ENCODE measurements at places on chromosomes 4 and X.

- DNase-seq: no peak
Observed at GRCh38 chr4:176641237-176641636, 151.5 kb downstream of the VEGFC start.

- DNase-seq: no peak
Observed at GRCh38 chrX:15816438-15816809, 26.1 kb downstream of the ZRSR2 start.

GRCh38 chr4:79209081-79209480 lies 116.8 kb downstream of the NAA11 start:
- no peak for DNase-seq

GRCh38 chr4:55568905-55569504 lies 22.3 kb upstream of the CLOCK start:
- DNase-seq: no peak

DNA sequence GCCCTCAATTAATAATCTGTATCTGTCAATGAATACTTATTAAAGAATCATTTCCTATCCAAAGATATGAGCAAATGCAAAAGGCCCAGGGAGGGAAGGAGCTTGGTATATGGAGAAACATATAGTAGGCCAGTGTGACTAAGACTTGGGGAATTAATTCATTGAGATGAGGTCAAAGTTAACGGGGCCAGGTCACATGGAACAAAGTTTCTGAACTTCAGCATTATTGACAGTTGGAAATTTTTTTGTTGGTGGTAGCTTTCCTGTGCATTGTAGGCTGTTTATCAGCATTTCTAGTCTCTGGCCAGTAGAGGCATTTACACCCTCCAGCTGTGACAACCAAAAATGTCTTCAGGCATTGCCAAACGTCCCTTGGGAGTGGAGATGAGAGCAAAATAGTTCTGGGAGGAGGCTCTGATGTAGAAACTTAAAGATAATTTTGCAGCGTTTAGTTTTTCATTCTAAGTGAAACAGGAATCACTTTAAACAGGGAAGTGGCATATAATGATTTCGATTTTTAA lies 202.0 kb downstream of the SLC4A4 start:
- no peak for DNase-seq

Measured in posterior cingulate gyrus (tissue), 11 donors.